Uterus (tissue), 4 donors: ENCODE measurements at places on chromosomes 2 and 18. TPM values are rescaled to one million over a fixed set of nuclear protein-coding genes. Genes with fewer than 3 reads are reported as not detected.

DNA sequence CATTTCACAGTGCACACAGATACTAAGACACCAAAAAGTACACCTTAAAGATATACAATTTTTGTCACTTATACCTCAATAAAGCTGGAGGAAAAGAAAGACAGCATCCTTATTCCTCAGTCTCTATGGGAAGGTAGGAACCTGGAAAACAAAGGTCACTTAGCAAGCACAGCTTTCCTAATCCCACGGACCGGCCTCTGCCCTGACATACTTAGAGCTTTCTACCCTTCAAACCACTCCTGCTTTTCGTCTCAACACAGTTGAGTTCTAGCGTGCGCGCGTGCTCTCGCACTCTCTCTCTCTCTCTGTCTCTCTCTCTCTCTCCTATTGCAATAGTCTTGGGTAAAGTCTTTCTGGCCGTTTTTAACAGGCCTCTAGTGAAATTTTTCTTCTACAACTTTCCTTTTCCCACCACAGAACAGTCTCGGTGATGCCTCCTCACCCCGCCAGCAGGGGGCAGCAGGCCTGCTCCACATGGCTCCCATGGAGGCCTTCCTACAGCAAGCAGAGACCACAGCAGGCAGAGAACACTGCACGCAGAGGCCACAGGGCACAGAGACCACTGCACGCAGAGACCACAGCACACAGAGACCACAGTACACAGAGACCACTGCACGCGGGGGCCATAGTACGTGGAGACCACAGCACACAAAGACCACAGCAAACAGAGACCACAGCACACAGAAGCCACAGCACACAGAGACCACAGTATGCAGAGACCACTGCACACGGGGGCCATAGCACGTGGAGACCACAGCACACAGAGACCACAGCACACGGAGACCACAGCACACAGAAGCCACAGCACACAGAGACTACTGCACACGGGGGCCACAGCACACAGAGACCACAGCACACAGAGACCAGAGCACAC lies 106.9 kb downstream of the FBXO15 start:
- no peaks in the 10 kb centered on the region for H3K36me3 ChIP-seq
- no peak overlapping the region for H3K27ac ChIP-seq
- H3K27me3 ChIP-seq: no peaks in the 10 kb centered on the region
- H3K4me1 ChIP-seq: no peaks in the 10 kb centered on the region
- no peak overlapping the region for H3K4me3 ChIP-seq
- no peak for DNase-seq

- H3K36me3 ChIP-seq: no peaks in the 10 kb centered on the region
- no peaks in the 10 kb centered on the region for H3K4me1 ChIP-seq
- no peaks in the 10 kb centered on the region for H3K27me3 ChIP-seq
- no peak overlapping the region for H3K27ac ChIP-seq
- no peak for DNase-seq
Measured at GRCh38 chr18:7464245-7464966, 102.7 kb upstream of the PTPRM start.

DNA sequence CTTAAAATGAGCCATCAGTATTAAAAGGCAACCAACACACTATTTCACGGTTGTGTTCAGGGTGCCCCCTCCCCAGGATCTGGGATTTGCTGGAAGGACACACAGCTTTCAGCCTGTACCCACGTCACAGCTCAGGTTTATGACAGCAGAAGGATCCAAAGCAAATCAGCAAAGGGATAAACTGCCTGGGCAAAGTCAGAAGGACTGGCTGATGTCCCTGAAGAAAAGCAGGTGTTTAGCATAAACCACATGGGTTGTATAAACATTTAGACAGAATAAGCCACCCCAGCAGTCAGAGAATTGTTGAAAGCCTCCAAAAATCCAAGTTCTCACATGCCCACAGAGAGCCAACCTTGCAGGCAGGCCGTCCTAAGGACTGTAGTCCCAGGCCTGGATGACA lies 63.9 kb downstream of the CD226 start:
- DNase-seq: no peak
- H3K27me3 ChIP-seq: no peaks in the 10 kb centered on the region
- no peak overlapping the region for H3K4me3 ChIP-seq
- no peak overlapping the region for H3K27ac ChIP-seq
- H3K4me1 ChIP-seq: peaks cover 8% of the 10 kb centered on the region
- no peaks in the 10 kb centered on the region for H3K36me3 ChIP-seq

DNA sequence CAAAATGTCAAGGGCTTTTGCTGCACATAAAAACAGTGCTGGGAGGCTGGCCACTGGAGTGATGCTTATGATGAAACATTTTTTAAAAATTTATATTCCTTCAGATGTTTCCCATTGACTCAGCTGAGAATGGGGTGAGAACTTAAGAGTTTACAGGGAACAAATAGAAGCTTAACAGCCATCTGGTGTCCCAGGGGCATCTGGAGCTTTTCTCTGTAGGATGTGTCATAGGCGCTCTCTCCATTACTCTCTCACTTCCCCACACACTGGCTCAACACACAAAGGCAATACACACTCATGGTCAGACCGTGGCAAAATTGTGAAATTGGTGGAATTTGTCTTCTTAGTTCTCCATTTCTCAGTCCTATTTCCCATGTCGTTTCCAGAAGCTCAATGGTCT lies 783.1 kb upstream of the LRRTM1 start:
- H3K27ac ChIP-seq: no peak overlapping the region
- H3K4me3 ChIP-seq: no peak overlapping the region
- H3K27me3 ChIP-seq: no peaks in the 10 kb centered on the region
- H3K4me1 ChIP-seq: no peaks in the 10 kb centered on the region
- H3K36me3 ChIP-seq: no peaks in the 10 kb centered on the region

DNA sequence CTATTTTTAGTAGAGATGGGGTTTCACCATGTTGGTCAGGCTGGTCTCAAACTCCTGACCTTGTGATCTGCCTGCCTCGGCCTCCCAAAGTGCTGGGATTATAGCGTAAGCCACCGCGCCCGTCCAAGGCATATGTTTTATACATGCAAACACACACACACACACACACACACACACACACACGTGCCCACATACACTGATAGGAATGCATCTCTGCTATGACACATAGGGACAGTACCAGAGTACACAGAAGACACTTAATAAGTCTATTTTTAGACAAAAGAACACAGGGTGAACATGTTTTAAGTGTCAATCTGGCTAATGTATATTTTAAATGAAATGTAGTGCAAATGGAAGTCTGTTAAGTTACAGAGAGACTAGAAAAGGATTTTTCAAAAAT lies 10.7 kb upstream of the RNF103 start:
- H3K36me3 ChIP-seq: no peaks in the 10 kb centered on the region
- H3K27ac ChIP-seq: no peak overlapping the region
- no peak for DNase-seq
- no peak overlapping the region for H3K4me3 ChIP-seq

- H3K4me3 ChIP-seq: no peak overlapping the region
- H3K27ac ChIP-seq: no peak overlapping the region
- H3K36me3 ChIP-seq: no peaks in the 10 kb centered on the region
- H3K4me1 ChIP-seq: no peaks in the 10 kb centered on the region
- no peaks in the 10 kb centered on the region for H3K27me3 ChIP-seq
Measured at GRCh38 chr2:12982149-12982584, 265.4 kb downstream of the TRIB2 start.

GRCh38 chr2:25160376-25160775 lies 8.0 kb downstream of the POMC start:
- no peaks in the 10 kb centered on the region for H3K36me3 ChIP-seq
- no peaks in the 10 kb centered on the region for H3K4me1 ChIP-seq
- DNase-seq: no peak
- H3K27ac ChIP-seq: no peak overlapping the region
- no peak overlapping the region for H3K4me3 ChIP-seq

DNA sequence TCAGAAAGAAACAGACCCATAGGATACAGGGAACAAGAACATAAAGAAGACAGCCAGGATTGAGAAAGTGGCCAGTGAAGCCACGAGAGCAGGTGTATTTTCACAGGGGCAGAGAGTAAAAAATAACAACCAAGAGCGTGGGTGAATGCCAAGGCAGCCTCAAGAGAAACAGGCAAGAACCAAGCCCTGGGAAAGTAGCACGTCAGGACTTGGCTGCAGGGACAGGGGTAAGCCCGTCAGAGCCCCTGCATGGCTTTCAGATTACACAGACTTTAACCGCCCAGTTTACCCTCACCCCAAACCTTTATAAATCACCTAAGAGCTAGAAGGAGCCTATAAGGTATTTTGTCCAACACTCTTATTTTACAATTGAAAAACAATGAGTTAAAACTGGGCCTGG lies 43.7 kb downstream of the ARL4C start:
- H3K36me3 ChIP-seq: no peaks in the 10 kb centered on the region
- H3K4me3 ChIP-seq: no peak overlapping the region
- no peaks in the 10 kb centered on the region for H3K27me3 ChIP-seq
- H3K4me1 ChIP-seq: no peaks in the 10 kb centered on the region

DNA sequence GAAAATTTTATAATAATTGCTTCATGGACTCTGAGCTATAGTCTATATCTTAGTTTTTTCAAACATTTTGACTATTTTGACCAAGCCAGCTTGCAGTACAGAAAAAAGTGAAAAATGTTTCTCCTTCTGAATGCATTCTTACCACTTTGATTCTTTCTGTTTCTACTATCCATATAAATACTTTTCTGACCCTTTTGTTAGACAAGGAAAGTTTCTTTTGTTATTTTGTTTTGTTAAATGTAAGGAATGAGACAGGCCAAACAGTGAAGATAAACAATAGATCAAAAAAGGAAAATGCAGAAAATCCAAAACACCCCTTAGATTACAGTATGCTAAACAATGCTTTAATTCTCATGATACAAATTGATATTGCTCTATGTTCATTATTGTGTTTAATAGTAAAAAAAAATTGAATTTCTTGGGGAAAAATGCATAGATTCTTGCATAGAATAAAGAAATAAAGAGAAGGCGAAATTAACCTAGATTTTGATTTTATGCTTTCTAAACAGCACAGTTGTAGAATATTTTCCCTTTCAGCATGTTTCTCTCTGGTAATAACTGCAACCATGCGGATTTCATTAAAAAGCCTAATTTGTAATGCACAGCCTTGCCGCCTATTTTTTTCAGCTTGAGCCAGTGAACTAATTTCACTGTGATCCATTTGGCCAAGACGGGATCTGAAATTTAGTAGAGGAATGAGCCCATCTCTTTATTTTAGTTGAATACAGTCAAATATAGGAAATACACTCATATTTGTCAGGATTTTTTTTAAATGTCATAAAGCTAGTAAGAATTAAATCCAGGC lies 976 bp downstream of the TNFAIP6 start:
- H3K4me3 ChIP-seq: no peak overlapping the region
- DNase-seq: no peak
- H3K4me1 ChIP-seq: no peaks in the 10 kb centered on the region
- peak overlapping the region; percentile 54 for H3K27ac ChIP-seq
- H3K27me3 ChIP-seq: no peaks in the 10 kb centered on the region

DNA sequence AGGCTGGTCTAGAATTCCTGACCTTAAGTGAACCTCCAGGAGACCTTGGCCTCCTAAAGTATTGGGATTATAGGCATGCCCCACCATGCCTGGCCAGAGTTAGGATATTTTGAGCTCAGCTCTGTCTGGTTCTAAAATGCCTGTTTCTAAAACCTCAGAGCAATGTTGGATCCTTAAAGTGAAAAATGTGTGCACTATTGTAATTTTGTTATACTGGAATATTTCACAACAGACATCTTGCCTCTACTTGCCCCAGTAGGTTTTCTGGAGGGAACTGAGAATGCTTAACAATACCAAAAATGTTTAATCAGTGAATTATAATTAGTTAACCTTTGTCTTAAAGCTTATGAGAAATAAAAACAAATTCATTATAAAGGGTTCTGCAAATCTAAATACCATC lies 144.6 kb upstream of the CCDC195 start:
- H3K27me3 ChIP-seq: no peaks in the 10 kb centered on the region
- H3K4me1 ChIP-seq: no peaks in the 10 kb centered on the region
- H3K36me3 ChIP-seq: no peaks in the 10 kb centered on the region
- no peak for DNase-seq
- no peak overlapping the region for H3K27ac ChIP-seq

GRCh38 chr2:150110548-150110947 lies 376.9 kb downstream of the RND3 start:
- no peak overlapping the region for H3K27ac ChIP-seq
- no peaks in the 10 kb centered on the region for H3K4me1 ChIP-seq
- DNase-seq: no peak
- no peaks in the 10 kb centered on the region for H3K27me3 ChIP-seq

GRCh38 chr2:217951521-217952247 lies 51.1 kb downstream of the TNS1 start:
- H3K36me3 ChIP-seq: no peaks in the 10 kb centered on the region
- H3K27me3 ChIP-seq: no peaks in the 10 kb centered on the region
- peak overlapping the region; percentile 91 for H3K27ac ChIP-seq

GRCh38 chr2:154623819-154624218 lies 74.7 kb upstream of the KCNJ3 start:
- no peaks in the 10 kb centered on the region for H3K36me3 ChIP-seq
- H3K4me3 ChIP-seq: no peak overlapping the region
- H3K27ac ChIP-seq: no peak overlapping the region
- no peak for DNase-seq
- H3K4me1 ChIP-seq: no peaks in the 10 kb centered on the region

DNA sequence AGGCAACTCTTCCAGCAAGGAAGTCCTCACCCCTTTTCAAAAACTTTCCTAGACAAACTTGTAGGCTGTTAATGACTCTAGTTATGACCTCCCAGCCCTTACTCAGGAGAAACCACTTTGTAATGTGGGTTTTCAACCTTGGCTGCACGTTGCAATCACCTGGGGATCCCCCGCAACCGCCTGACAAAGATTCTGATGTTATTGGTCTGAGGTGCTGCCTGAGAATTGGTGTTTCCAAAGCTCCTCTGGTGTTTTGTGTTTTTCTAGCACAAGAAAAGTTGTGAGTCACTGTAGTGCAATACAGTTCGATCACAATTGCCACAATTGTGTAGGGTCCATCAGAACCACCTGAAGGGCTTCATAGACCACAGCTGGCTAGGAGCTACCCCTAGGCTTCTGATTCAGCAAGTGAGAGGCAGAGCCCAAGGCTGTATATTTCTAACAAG lies 121.6 kb downstream of the SP100 start:
- no peaks in the 10 kb centered on the region for H3K4me1 ChIP-seq
- no peaks in the 10 kb centered on the region for H3K27me3 ChIP-seq
- DNase-seq: no peak
- no peaks in the 10 kb centered on the region for H3K36me3 ChIP-seq
- H3K4me3 ChIP-seq: no peak overlapping the region

DNA sequence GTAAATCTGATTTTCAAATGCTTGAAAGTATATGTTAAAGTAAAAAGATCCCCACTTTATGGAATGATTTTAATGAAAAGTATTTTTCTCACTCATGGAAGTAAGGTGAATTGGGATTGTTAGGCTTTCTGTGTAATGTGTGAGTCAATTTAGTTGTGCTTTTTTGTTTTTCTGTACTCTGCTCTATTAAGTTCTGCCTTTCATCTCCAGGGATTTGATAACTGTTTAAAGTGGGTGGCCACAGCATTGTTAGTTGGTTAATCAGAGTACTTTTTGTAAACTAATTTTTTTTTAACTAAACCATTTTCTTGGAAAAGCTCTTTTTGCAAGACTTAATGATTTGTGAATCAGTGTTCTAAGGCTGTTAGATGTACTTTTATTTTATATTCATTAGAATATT lies 76.8 kb downstream of the ABI2 start:
- no peak overlapping the region for H3K27ac ChIP-seq
- no peak overlapping the region for H3K4me3 ChIP-seq

GRCh38 chr18:26003356-26003755 lies 87.1 kb downstream of the SS18 start:
- H3K27me3 ChIP-seq: no peaks in the 10 kb centered on the region
- no peak overlapping the region for H3K27ac ChIP-seq
- no peaks in the 10 kb centered on the region for H3K36me3 ChIP-seq
- no peak overlapping the region for H3K4me3 ChIP-seq
- H3K4me1 ChIP-seq: no peaks in the 10 kb centered on the region
- DNase-seq: no peak

Gene SCN2A
- 15.8 TPM for total RNA-seq

Gene CTNNA2
- total RNA-seq: 2.3 TPM

Gene ZNF516
- total RNA-seq: 77.6 TPM

Gene SESTD1
- total RNA-seq: 41.0 TPM

Gene FKBP1B
- total RNA-seq: 7.2 TPM

Gene COX7A2L
- total RNA-seq: 147 TPM
